NCI-H1105 (cell line): ENCODE measurements at places on chromosomes 11 and 22.

DNA sequence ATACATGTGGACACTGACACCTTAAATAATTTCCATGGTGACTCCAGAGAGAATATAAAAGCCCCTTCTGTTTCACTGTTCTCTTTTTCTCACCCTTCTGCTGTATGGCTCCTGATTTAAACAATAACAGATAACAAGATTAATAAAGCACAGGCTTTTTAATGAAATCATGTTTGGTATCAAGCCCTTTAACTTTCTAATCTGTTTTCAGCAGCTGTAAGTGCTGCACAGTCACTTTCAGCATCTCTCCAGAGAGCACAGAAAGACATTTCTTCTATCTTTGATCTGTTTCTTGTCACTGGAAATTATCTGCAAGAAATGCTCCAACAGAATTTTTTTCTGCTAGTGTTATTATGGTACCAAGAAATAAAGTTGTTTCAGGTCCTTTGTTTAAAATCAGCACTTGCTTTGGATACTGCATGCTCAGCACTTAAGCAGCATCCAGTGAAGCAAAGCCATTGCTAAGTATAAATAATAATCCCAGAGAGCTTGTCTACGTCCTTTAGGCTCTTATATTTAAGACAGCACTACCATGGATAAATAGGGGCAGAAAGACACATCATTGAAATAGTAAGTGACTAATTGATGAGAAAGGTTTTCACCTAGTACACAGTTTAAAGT, 134.2 kb upstream of the CARD18 start:
- DNase-seq, result no peak

DNA sequence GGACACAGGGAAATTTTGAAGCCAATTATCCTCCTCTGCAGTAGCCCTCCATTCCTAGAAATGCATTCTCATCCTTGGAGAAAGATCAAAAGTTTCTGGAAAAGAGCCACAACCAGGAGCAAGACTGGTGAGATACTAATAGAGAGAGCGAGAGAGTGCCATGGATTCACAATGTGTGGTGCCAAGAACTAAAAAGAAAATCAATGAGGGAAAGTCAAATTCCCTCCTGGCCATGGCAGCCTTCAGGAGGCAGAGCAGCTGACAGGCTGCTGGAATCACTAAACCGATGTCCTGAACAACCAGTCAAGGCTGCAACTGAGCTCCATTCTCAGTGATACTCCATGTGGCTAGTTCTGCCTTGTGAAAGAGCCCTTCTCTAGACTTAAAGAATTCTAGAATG, 561.0 kb downstream of the SOX6 start:
- no peak for DNase-seq

DNA sequence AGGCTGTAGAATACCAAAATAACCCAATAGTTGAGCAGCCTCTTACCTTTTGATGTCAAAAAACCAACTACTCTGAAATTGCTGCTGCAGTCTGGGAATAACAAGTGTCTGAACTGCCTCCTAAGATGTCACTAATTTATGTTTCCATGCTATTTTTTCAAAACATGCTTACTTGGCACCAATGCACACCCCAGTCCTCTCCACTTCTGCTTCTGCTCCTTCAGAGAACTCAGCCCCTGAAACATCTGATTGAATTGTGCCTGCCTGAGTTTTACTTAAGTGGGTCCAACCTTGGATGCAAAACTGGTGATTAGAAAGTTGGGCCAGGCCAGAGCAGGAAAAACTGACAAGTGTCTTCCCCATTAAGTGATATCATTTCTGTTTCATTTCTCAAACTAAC, 24.6 kb upstream of the TMEM218 start:
- DNase-seq, result no peak

DNA sequence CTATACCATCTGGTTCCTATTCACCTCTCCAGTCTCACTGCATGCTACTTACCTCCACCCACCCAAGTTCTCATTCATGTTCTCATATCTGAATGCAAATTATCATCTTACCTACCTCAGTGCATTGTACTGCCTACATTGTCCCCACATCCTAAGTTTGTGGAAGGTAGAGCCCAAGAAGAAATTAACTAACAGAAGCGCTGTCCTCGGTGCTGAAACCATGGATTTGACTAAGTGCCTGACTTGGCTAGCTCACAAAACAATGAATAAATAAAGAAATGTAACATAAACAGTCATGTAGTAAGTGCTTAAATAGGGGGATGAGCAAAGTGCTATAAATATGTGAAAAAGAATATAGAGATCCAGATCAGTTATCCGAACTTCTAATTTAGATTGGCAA, 63.2 kb downstream of the GRIA4 start:
- DNase-seq, result no peak

- DNase-seq, result no peak
These were observed 13.8 kb upstream of the PVALB start for GRCh38 chr22:36830601-36831000.
